ENCODE measurements at places on chromosomes 13 and 19. TPM values are rescaled to one million over a fixed set of nuclear protein-coding genes. Genes with fewer than 3 reads are reported as not detected.
A peak's percentile ranks its signal among the peaks of the same experiment; 100 is the strongest.

The RNF17 gene
- not detected for total RNA-seq

The GSX1 gene
- not detected for total RNA-seq

The TMEM147 gene
- 64.6 TPM for total RNA-seq

The CKM gene
- 1.4 TPM for total RNA-seq

The ZNF492 gene
- not detected for total RNA-seq

The PNMA8A gene
- total RNA-seq: not detected

The ERICH4 gene
- total RNA-seq: not detected

The ACTMAP gene
- total RNA-seq: 4.5 TPM

GRCh38 chr13:112883241-112883945, 85.6 kb upstream of the MCF2L start:
- peaks cover 14% of the 10 kb centered on the region for H3K36me3 ChIP-seq
- H3K4me1 ChIP-seq: no peaks in the 10 kb centered on the region
- H3K27me3 ChIP-seq: no peaks in the 10 kb centered on the region
- H3K27ac ChIP-seq: no peak overlapping the region
- no peak for DNase-seq
- H3K4me3 ChIP-seq: no peak overlapping the region

GRCh38 chr19:48085904-48086864, 24.4 kb downstream of the PLA2G4C start:
- H3K36me3 ChIP-seq: no peaks in the 10 kb centered on the region
- no peak for DNase-seq
- H3K27me3 ChIP-seq: no peaks in the 10 kb centered on the region

GRCh38 chr13:33728271-33729037, 89.5 kb upstream of the RFC3 start:
- DNase-seq: no peak
- H3K4me1 ChIP-seq: no peaks in the 10 kb centered on the region
- H3K27me3 ChIP-seq: no peaks in the 10 kb centered on the region
- no peaks in the 10 kb centered on the region for H3K36me3 ChIP-seq

GRCh38 chr19:45164577-45165335, 4.0 kb upstream of the NKPD1 start:
- DNase-seq: peak; percentile 49
- H3K4me3 ChIP-seq: no peak overlapping the region
- no peaks in the 10 kb centered on the region for H3K4me1 ChIP-seq
- H3K27me3 ChIP-seq: no peaks in the 10 kb centered on the region
- H3K36me3 ChIP-seq: no peaks in the 10 kb centered on the region

DNA sequence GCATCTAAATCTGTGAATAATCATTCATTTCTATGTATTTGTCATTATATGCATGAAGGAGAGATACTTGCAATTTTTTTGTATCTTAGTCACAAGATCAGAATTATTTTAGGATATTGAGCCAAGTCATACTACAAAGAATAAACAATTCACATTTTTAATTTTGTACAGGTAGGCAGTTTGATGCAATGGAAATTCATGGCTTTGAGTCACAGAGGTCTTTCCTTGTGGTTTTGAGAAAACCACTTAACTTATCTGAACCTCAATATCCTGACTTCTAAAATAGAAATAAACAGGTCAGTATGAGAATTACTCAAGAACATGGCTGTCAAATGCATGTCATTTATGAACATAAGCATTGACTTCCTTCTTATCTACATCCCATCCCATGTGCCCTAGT, 221.4 kb upstream of the SLC10A2 start:
- H3K4me3 ChIP-seq: no peak overlapping the region
- no peaks in the 10 kb centered on the region for H3K27me3 ChIP-seq
- no peak for DNase-seq
- no peaks in the 10 kb centered on the region for H3K36me3 ChIP-seq

DNA sequence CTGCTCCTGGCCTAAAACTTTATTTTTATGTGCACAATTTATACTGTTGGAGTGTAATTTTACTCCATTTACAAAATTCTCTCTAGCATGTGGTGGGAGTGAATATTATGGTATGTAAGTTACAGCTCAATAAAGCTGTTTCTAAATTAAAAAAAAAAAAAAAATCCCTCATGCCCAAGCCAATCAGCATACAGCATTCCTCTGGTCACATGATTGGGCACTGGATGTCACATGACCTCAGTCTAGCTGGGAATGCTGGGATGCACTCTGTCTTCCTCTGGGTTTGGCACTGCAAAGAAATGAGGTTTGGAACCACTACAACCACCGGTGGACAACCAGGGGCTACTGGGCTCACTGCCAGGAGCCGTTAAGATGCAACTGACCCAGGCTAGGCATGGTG, 67.6 kb downstream of the ZNF557 start:
- no peaks in the 10 kb centered on the region for H3K4me1 ChIP-seq
- no peak for DNase-seq
- H3K36me3 ChIP-seq: peaks cover 10% of the 10 kb centered on the region
- H3K27ac ChIP-seq: no peak overlapping the region

DNA sequence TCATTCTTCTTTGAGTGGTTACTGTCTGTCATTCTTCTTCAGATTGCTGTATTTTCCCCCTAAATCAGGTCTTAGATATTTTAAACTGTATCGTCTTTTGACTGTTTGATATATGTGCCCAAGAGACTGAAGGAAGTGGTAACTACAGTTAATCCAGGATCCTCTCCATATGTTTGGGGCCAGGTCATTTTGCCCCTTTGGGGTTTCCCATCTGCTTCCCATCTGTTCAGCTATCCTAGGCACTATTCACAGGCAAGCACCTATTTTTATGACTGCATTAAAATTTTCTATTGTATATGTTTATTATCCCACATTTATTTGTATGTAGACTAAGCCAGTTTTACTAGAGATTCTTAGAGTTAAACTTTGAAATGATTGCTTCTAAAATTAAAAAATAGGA, 244.2 kb downstream of the PCCA start:
- no peak for DNase-seq
- H3K27me3 ChIP-seq: no peaks in the 10 kb centered on the region
- no peak overlapping the region for H3K4me3 ChIP-seq
- H3K4me1 ChIP-seq: no peaks in the 10 kb centered on the region

DNA sequence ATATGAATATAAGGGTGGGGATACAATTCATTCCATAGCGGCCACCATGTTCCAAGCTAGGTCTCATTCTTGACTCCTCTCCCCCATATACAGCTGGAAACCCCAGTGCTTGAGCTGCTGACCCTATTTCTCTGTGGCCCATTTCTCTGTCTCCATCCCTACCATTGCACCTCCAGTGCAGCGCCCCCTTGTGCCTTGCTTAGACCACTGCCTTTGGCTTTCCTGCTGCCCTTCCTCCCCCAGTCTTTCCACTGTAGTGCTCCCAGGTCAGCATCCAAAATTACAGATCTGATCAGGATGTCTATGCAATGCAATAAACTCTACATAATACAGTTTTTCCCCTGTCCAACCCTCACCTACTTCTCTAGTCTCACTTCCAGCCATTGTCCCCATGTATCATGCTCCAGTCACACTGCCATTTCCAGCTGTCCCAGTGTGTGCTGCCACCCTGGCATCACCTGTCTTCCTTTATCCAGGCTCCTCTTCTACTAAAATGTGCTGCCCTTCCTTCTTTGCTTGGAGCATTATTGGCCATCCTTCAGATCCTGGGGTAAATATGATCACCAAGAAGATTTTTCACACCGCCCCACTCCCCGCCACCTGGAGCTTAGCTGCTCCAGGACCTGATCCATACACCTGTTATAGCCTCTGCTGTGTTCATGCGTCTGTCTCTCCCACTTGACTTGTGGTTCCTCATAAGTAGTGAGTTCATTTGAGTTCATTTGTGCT, 199.4 kb upstream of the IPO5 start:
- H3K27ac ChIP-seq: no peak overlapping the region
- no peak for DNase-seq
- H3K27me3 ChIP-seq: no peaks in the 10 kb centered on the region
- no peak overlapping the region for H3K4me3 ChIP-seq
- H3K4me1 ChIP-seq: no peaks in the 10 kb centered on the region

- H3K4me3 ChIP-seq: no peak overlapping the region
- DNase-seq: no peak
- H3K27me3 ChIP-seq: no peaks in the 10 kb centered on the region
- H3K27ac ChIP-seq: no peak overlapping the region
- peaks cover 22% of the 10 kb centered on the region for H3K36me3 ChIP-seq
Observed at GRCh38 chr19:57557659-57558058, 2.0 kb downstream of the ZNF550 start.

- H3K4me3 ChIP-seq: peak overlapping the region; percentile 32
- H3K27ac ChIP-seq: no peak overlapping the region
- DNase-seq: peak; percentile 61
- no peaks in the 10 kb centered on the region for H3K27me3 ChIP-seq
- no peaks in the 10 kb centered on the region for H3K36me3 ChIP-seq
Observed at GRCh38 chr13:45047394-45048310, 58.3 kb downstream of the GPALPP1 start.

DNA sequence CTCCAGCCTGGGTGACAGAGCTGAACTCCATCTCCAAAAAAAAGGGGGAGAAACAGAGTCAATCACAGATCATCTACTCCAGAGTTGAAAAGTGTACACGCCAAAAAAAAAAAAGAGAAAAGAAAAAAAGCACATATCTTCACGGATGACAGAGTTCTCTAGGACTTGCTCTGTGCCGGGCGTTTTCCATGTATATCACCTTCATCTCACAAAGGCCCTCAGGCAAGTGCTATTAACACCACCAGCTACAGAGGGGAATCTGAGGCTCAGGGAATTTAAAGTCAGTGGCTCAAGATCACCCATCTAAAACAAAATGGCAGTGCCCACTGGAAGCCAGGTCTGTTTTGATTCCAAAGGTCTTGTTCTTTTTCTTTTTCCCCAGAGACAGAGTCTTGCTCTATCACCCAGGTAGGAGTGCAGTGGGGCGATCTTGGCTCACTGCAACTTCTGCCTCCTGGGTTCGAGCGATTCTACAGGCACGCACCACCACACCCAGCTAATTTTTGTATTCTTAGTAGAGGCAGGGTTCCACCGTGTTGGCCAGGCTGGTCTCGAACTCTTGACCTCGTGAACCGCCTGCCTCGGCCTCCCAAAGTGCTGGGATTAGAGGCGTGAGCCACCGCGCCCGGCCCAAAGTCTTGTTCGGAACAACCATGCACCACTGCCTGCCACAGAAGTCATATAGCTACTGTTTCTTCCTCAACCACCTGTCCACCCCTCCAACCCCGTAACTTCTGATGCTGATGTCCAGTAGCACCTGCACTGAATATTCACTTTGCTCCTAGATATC, 42.2 kb downstream of the SAE1 start:
- no peak overlapping the region for H3K27ac ChIP-seq
- no peak for DNase-seq
- no peaks in the 10 kb centered on the region for H3K4me1 ChIP-seq
- H3K27me3 ChIP-seq: no peaks in the 10 kb centered on the region

GRCh38 chr13:22114630-22115311, 443.9 kb downstream of the FGF9 start:
- no peak for DNase-seq
- no peak overlapping the region for H3K4me3 ChIP-seq
- H3K27ac ChIP-seq: no peak overlapping the region
- H3K4me1 ChIP-seq: no peaks in the 10 kb centered on the region
- H3K36me3 ChIP-seq: no peaks in the 10 kb centered on the region

GRCh38 chr19:33795370-33796163, 1.1 kb upstream of the KCTD15 start:
- peak overlapping the region; percentile 85 for H3K27ac ChIP-seq
- H3K36me3 ChIP-seq: no peaks in the 10 kb centered on the region
- DNase-seq: peak; percentile 89
- H3K4me3 ChIP-seq: peak overlapping the region; percentile 59

- H3K27me3 ChIP-seq: peaks cover 27% of the 10 kb centered on the region
- DNase-seq: no peak
- no peaks in the 10 kb centered on the region for H3K36me3 ChIP-seq
- H3K27ac ChIP-seq: no peak overlapping the region
- H3K4me1 ChIP-seq: no peaks in the 10 kb centered on the region
Observed at GRCh38 chr13:99997702-99998214, 16.2 kb downstream of the ZIC2 start.

GRCh38 chr13:27211271-27211670, 39.7 kb upstream of the USP12 start:
- H3K4me1 ChIP-seq: no peaks in the 10 kb centered on the region
- no peaks in the 10 kb centered on the region for H3K27me3 ChIP-seq
- no peak overlapping the region for H3K4me3 ChIP-seq
- H3K27ac ChIP-seq: no peak overlapping the region
- no peaks in the 10 kb centered on the region for H3K36me3 ChIP-seq
- no peak for DNase-seq

DNA sequence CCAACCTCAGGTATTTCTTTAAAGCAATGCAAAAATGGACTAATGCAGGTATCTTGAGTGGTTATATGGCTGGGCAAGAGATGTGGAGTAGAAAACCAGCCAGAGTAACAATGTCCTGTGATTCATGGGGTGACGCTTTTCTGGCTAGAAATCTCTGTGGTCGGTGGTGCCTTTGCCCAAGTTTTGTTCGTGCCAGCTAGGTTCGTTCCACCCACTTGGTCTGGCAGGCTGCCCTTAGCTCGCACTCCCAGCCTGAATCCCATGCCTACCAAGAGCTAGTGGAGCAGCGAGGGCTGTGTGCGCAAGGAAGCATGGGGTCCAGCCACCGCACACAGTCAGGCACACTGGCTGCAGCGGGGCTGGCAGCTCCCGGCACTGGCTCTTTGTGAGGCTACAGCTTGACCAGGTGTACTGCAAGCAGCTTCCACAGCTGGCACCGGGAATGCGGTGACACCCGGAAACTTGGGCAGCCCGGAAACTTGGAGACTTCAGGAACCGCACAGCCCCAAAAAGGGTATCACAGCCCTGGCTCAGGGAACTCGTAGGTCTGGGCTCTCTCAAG, 349.6 kb upstream of the PCDH20 start:
- H3K36me3 ChIP-seq: no peaks in the 10 kb centered on the region
- H3K27ac ChIP-seq: no peak overlapping the region
- H3K27me3 ChIP-seq: no peaks in the 10 kb centered on the region
- H3K4me3 ChIP-seq: no peak overlapping the region

DNA sequence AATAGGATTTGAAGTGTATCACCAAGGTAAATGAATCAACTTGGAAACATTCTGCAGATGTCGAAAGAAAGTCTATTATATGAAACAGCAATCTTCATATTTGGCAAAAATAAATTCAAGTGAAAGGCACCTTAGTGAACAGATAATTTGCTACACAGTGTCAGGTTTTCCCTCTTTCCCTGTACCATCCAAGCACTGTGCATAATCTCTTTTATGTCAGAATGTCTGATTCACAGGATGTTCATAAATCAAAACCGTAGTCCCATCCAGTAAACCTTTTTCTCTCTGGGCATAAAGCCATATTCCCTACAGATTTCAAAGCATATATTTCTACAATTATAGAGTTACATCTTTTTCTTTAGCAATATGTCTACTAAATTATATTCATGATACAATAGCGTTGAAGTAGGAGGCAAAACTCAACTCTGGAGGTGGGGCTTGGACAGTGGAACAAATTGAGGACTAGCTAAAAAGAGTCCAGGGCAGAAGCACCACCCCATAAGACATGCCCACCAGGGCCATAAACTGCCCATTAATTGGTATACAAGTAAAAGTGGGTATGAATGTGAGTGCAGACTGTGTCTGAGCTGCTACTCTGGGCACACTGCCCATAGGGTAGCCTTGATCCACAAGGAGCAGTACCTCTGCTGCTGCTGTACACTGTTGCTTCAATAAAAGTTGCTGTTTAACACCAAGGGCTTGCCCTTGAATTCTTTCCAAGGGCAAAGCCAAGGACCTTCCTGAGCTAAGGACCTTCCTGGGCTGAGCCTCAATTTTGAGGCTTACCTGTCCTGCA, 72.1 kb upstream of the MYCBP2 start:
- H3K27me3 ChIP-seq: no peaks in the 10 kb centered on the region
- no peak for DNase-seq
- H3K27ac ChIP-seq: no peak overlapping the region
- no peaks in the 10 kb centered on the region for H3K36me3 ChIP-seq
- H3K4me1 ChIP-seq: no peaks in the 10 kb centered on the region
